Activated CD8-positive, alpha-beta memory T cell treated with anti-CD3 and anti-CD28 coated beads for 48 hours (primary cell): ENCODE measurements at places on chromosomes 3 and 15.

GRCh38 chr15:61426466-61426865, 197.4 kb upstream of the RORA start:
- no peak for DNase-seq

DNA sequence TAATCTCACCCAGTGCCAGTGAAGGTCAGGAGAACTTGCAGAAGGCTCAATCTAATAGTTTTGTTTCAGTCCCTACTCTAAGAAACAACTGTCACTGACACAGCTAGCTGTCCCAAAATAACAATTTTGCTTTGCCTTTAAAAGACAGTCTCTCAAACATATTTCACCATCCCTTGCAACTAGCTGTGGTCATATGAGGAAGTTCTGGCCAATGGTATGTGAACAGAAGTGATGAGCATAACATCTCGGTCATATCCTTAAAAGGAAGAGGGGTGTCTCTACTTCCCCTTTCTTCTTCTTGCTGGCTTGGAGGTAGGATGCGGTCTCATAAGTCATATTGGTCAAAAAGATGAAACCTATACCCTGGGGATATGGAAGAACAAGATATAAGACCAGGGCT, 198.1 kb downstream of the NEK10 start:
- DNase-seq, result no peak

GRCh38 chr15:36658898-36659639, 79.6 kb downstream of the CDIN1 start:
- no peak for DNase-seq

DNA sequence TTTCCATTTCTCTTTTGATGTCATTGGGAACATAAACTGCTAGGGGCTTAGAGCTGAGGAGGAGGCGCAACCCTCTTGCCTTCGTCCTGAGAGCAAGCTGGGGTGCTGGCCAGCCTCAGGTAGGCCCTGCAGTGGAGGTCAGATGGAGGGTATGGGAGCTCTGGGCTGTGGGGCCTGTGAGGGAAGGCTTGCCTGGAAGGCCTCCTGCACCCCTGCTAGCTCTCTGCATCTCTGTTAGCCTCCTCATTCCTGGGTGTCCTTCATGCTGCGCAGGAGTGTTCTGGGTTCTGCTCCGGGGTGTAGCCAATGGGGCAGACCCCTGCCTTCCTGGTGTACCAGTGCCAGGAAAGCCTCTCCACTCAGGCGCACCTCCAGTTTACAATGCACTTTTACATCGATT, 11.8 kb downstream of the GP5 start:
- DNase-seq, result no peak

DNA sequence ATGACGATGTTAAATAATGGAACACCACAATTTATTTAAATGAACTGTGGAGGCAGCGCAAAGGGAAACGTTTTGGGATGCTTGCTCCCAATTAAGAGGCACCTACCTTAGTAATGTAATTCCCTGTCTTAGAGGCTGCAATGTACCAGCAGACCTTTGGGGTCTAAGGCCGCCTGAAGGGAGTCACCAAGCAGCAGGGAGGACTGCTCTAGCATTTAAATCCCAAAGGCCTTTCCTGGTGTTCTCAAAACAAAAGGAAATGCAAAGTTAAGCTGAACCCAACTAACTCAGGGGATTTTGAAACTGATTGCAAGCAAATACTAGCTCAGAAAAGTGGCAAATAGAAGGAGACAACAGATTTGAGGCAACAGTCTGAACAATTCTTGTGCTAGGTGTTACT, 510.8 kb downstream of the GABRG3 start:
- no peak for DNase-seq

GRCh38 chr3:23455084-23455483, 252.0 kb downstream of the UBE2E2 start:
- DNase-seq, result no peak

- no peak for DNase-seq
Measured at GRCh38 chr15:71747128-71748083, 62.9 kb upstream of the NR2E3 start.

DNA sequence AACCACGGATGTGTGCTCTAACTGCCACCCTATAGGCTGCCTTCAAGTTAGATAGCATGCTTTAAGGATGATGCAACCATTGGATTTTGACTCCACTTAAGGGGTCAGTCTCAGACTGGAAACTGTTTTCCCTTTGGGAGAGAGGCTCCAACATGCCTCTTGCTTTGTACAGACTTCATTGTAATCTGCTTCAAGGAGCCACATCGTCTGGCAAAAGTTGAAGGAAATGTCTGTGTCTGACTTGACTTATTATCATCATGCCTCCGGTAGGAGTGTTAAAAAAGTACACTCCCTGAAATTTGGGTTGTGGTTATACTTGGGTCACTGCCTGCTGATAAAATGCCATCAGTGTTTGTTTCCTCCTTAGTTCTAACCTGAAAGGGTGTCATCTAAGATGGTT, 245.4 kb upstream of the CDIN1 start:
- no peak for DNase-seq

GRCh38 chr3:72887705-72888545, at the start of gene GXYLT2:
Gene GXYLT2 (plus strand): TSS chr3:72888046. CDS start chr3:72888234, 188 bp downstream.
- DNase-seq, result no peak
